EH (cell line): ENCODE measurements at places on chromosomes 12 and 14.
A peak's percentile ranks its signal among the peaks of the same experiment; 100 is the strongest.

DNA sequence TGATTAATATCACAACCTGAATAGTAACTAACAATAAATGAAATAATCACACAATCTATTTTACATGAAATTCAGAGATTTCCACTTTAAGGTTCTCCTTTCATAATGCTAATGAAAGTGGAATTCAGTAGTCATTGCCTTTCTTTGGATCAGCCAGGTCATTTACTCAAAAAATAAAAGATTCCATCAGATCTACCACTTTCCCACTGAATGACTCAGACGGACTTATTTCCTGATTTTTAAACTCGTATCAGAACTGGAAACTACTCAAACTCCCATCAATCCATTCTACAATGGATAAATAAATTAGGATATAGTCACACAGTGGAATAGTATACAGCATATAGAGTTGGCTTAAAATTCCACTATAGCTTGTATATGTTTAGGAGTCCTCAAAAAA, 237.1 kb downstream of the MED13L start:
- peak; percentile 58 for DNase-seq

DNA sequence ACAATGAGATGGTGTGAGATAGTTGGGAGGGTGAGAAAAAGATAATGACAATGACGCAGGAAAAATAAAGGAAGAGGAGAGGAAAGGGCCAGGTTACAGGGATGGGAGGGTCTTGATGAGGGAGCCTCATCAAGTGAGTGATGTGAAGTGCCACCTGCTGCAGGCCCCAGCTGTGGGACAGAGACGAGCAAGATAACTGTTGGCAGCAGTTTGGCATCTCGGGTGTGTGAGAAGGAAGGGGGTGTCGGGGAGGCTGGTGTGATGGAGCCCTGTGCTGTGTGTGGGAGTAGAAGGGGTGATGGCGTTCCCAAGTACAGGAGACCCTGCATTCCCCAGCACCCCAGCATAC, 11.4 kb upstream of the TAC3 start:
- DNase-seq = no peak

- DNase-seq = peak; percentile 64
Observed at GRCh38 chr12:50934981-50935807, 17.1 kb upstream of the HIGD1C start.

- DNase-seq = peak; percentile 26
Observed at GRCh38 chr12:16526693-16527092, 79.3 kb downstream of the LMO3 start.

DNA sequence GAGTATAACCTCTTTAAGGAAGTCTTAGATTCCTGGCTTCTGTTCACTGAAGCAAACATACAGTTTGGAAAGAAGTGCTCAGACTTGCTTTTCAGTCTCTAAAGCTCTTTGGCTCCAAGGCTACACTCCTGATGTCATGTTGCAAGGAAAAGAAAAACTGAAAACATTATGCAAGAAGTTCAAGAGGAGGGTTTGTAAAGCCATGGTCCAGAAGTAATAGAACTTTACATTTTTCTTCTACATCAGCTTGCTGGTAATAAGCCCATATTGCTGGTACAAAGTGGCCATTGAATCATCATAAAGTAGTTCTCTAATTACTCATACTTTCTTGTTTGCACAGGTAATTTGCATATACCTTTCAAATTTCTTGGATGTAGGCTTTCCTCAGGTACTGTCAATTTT, 83.6 kb downstream of the BBS10 start:
- DNase-seq = no peak

DNA sequence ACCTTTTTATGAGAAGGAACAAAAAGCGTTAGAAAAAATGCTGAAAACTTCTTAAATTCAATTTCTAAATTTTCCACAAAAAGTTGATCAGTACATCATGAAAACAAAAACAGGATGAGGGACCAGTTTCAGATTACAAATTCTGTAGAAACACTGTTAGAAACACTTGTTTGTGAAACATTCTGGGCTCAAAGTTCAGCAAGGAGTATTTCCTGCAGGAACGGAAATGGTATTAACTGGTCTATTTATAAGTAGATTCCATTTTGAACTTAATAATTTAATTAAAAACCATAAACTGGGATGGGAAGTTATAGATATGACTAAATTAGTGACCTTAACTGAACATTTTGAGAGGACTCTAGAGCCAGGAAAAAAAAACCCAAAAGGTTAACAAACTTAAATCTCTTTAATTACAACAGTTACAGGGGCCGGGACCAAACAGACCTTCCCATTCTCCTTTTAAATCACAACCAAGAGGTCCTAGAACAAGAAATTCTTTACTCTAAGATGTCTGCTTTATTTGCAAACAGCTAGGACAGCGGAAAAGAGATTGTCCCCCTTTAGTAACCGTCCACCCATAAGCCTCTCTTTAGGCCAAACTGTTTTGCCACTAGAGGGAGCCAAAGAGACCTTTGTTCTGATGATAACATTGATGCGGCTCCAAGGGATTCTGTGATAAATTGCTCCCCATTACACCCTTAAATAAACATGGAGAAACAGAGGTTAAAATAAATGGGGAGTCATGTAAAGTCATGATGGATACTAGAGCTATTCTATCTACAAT, 69.0 kb upstream of the RERGL start:
- DNase-seq = peak; percentile 17

DNA sequence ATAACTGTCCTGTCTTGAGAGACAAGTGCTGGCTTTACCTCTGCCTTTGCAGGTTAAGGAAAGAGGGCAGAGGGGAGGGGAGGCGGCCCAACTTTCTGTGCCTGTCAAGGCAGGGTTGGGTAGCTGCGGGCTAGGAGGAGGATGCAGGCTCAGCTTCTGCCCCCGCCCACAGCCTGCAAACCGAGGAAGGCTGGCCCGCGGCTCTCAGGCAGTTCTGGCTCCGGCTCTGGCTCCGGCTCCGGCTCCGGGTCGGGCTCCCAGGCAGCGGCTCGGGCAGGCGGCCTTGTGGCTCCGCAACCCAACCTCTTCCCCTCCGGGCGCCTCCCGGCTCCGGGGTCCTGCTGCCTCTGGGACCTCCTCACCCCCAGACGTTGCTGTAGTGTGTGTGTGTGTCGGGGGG, 92.9 kb downstream of the TMEM30B start:
- no peak for DNase-seq

DNA sequence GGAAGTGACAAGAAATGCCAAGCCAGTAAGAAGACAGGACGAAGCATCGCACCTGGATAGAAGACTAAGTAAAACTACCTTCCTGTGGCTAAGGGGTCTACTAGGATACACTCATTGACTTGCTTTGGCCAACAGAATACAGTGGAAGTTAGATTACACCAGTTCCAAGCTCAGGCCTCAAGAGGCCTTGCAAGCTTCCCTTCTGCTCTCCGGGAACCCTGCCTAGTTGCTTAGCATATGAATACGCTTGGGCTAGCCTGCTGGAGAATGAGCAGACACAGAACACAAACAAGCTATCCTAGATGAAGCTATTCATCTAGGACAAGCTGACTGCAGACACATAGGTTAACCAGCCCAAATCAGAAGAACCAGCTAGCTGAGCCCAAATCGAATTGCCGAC, 97.0 kb downstream of the DPF3 start:
- no peak for DNase-seq

- DNase-seq = no peak
Observed at GRCh38 chr12:87509237-87509820, 519.9 kb downstream of the C12orf50 start.

GRCh38 chr12:85653731-85654455, 182.3 kb downstream of the RASSF9 start:
- DNase-seq = no peak

DNA sequence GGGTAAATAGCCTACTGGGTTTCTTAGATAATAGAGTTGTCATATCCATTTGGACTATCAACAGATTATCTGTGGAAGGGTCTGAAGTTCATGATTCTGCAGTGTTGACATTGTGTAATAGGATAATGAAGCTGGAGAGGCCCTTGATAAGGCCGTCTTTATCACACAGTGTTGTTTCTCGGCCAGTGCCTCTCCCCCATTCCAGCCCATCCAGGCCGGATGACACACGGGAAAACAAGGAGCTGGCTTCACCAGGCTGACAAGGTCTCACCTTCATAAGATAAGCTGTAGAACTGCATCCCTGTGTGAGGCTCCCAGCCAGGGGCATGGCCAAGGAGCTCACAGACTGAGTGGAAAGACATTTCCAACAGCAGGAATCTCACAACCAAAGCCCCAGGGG, 8.7 kb upstream of the EML1 start:
- no peak for DNase-seq

DNA sequence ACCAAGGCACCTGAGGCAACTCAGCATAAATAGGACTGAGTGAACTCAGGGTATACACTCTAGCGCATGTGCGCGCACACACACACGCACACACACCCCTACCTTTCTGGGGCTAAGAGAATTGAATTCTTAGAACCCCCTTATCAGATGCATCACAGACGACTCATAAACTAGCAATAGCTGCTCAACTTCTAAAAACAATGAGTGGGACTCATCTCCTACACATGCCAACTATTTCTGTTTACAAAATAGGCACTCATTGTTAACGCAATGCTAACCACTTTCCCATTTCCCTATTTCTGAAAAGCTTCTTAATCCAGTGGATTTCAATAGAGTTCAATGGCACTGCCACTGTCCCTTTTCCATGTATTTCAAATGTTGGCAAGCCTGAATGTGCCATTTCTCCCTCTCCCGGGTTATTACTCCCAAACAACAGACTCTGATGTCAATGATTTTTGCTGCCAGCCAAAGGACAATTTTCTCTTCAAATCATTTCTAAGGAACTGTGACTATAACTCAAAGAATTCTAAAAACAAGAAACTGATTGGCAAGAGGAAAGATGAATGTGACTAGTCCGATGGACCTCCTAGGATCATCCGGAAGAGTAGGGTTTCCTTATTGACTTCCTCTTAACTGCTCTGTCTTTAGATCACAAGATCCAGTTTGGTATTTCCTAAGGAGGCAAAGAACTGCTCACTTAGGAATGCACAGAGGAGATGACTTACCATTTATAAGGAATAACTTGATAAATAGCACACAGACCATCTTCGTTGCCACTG, 48.8 kb downstream of the SLC38A1 start:
- peak; percentile 88 for DNase-seq

- DNase-seq = no peak
Observed at GRCh38 chr12:119949594-119949993, 39.4 kb upstream of the BICDL1 start.

- DNase-seq = no peak
Observed at GRCh38 chr12:69083689-69084088, 150.7 kb upstream of the CPM start.

DNA sequence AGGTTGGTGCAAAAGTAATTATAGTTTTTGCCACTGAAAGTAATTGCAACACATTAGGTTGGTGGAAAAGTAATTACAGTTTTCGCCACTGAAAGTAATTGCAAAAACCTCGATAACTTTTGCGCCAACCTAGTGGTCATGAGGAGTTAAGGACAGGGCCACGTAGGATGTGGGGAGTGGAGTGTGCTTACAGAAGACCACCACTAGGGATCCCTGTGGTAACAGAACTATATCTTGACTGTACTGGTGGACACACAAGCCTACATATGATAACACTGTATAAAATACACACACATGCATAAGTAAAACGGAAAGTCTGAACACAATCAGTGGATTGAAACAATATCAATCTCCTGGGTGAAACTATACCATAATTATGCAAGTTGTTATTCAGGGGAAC, 187.4 kb upstream of the ABCD2 start:
- DNase-seq = peak; percentile 7

GRCh38 chr12:92608151-92609091, 94.4 kb upstream of the PLEKHG7 start:
- DNase-seq = peak; percentile 68

DNA sequence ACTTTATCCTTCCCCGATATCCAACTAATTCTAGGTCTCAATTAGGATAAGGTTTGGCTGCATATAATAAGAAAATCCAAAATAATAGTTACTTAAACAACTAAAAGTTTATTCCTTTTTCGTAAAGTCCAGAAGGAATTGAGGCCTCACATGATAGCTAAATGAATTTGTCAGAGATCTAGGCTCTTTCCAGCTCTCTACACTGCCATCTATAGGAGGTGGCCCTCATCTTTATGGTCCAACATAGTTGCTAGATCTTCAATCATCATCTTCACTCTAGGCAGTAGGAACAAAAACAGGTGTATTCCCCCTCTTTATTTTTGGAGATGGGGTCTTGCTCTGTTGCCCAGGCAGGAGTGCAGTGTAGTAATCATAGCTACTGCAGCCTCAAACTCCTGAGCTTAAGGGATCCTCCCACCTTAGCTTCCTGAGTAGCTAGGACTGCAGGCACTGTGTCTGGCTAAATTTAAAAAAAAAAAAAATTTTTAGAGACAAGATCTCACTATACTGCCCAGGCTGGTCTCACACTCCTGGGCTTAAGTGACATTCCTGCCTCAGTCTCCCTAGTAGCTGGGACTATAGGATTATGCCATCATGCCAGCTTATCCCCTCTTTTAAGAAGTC, 46.5 kb upstream of the SAV1 start:
- DNase-seq = peak; percentile 52

DNA sequence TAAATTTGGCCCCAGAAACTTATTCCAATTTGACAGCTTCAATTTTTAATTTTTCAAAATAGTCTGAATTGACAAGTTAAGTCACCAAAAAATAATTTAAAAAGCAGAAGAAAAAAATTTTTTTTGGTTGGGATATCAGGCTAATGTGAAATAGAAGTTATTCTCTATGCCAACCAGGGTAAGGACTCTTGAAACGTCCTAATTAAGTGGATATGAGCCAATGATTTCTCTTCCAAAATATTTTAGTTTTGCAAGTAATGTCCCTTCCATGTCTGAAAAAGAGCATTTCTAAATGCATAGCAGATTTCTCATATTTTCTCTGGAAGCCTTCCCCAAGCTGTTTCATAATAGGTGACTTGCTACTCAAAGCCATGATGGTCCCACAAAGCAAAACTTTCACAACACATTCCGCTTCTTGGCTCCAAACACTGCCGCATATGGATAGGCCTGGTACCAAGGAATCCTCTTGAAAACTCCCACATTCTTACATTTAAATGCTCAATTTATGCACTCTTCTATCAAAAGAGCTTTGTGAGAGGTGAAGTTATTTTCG, 65.1 kb downstream of the SIX6 start:
- DNase-seq = peak; percentile 5

DNA sequence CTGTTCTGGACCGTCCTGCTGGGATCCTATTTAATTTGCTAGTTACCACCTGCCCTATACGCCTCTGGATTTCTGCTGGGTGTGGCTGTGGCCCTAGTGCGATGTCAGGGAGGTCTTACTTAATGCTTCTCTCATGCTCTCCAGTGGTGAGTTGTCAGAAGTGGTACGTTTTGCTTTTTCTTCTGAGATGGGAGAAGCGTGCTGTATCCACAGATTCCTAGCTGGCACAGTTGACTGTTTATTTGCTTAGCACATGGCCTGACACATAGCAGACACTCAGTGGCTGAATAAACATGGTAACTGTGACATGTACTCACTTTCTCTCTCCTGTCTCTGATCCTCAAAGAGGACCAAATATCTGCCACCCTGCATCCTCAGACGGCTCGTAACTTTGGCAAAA, 107.3 kb downstream of the CACNA1C start:
- peak; percentile 40 for DNase-seq

DNA sequence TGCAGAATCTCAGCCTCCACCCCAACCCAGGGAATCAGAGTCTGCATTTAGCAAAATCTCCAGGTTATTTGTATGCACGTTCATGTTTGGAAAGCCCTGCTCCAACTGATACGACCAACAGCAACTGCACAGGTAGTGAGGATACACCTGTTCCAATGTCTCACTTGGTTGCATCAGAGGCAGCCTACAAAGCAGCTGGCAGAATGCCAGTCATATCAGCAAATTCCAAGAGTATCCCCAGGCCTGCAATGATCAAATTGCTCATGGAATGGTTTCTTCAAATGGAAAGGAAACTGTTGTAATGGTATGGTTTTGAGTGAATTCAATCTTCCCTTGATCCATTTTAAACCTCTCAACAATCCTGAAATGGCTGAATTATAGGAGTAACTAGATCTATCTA, 75.4 kb downstream of the GRIP1 start:
- no peak for DNase-seq
